ENCODE measurements at places on chromosomes 16 and 17. TPM values are rescaled to one million over a fixed set of nuclear protein-coding genes. Genes with fewer than 3 reads are reported as not detected.

Gene PDPR
- total RNA-seq: 26.4 TPM

Gene CPNE7
- not detected for total RNA-seq

Gene EME1
- total RNA-seq: 0.33 TPM

Gene CLDN9
- total RNA-seq: not detected

Gene DRC7
- not detected for total RNA-seq

Gene KREMEN2
- total RNA-seq: not detected

Gene SAMD14
- total RNA-seq: 0.78 TPM

Gene ZDHHC1
- total RNA-seq: 8.9 TPM

Gene SEZ6L2
- 4.6 TPM for total RNA-seq

Gene SRR
- total RNA-seq: 11.5 TPM

Gene ABCA8
- total RNA-seq: 65.9 TPM

Gene WFIKKN1
- total RNA-seq: 0.71 TPM

Gene JPH3
- 0.08 TPM for total RNA-seq
